GM04503 (cell line): ENCODE measurements at places on chromosomes 5 and 9.

DNA sequence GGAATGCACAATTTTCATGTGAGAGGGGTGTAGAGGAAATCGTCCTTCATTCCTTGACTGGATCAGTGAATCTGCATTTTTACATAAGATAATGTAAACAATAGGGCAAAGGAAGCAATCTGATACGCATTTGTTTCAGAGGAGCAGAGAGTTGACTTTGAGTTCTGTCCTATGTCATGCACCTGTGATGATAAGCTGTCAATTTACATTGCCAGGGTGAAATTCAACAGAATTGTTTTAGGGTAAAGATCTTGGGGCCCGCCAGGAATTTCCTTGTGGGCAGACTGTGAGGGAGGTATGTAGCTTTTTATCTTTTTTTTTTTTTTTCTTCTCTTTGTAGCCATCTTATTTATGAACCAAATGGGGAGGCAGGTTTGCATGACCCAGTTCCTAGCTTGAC, 58.3 kb upstream of the LARP1 start:
- no peak for DNase-seq

DNA sequence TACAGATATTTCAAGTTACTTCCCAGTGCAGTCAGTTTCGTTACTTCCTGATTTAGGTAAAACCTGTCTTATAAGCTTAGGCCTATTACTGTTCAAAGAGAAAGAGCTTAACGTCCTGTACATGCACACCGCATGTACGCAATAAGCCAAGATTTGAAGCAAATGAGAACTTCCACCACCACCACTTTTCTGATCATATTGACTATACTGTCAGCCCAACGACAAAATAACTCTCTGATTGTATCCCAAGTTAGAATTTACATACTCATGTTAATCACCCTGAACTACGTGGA, 5.1 kb downstream of the NFIB start:
- no peak for DNase-seq

DNA sequence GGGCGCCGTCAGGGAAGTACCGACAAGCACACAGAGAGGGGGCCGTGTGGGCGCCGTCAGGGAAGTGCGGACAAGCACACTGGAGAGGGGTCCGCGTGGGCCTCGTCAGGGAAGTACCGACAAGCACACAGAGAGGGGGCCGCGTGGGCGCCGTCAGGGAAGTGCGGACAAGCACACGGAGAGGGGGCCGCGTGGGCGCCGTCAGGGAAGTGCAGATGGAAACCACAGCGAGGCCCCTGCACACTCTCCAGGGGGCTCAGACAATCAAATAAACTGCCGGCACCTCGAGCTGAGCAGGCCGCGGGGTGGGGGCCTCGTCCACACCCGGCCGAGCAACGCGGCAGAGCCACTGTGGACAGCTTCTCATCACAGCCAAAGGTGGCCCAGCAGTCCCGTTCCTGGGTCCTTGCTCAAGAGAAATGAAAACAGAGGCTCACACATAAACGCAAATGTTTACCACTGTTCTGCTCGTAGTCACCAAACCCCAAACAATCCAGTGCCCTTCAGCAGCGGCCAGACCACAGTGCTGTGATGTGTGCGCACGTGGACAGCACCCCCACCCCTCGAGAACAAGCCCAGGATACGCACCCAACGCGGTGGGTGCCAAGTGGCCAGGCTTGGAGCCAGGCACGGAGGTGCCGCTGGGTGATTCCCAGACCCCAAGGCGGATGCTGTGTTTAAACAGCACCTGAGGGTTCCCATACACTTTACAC, 24.7 kb downstream of the TPPP start:
- no peak for DNase-seq

DNA sequence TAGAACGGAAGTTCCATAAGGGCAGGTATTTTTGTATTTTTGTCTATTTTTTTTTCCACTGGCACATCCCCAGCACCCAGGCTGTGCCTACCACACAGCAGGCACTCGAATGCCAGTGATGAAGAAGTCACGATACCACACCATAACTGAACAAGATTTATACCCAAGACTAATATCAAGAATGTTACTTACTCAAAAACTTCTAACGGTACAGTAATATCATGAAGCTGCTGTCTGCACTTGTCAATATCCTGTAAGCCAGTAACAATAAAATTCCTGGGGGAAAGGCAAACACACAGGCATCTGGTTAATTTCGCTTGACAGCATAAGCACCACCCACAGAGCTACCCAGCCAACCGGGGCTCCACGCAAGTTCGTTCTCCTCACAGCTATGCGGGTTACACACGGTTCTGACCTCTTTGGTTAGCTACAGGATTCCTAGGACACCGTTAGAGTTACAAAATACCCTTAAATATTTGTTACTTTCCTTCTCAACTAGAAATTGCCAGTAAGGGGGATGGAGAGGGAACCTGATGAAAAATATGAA, 1.3 kb downstream of the MED10 start:
- DNase-seq = no peak

DNA sequence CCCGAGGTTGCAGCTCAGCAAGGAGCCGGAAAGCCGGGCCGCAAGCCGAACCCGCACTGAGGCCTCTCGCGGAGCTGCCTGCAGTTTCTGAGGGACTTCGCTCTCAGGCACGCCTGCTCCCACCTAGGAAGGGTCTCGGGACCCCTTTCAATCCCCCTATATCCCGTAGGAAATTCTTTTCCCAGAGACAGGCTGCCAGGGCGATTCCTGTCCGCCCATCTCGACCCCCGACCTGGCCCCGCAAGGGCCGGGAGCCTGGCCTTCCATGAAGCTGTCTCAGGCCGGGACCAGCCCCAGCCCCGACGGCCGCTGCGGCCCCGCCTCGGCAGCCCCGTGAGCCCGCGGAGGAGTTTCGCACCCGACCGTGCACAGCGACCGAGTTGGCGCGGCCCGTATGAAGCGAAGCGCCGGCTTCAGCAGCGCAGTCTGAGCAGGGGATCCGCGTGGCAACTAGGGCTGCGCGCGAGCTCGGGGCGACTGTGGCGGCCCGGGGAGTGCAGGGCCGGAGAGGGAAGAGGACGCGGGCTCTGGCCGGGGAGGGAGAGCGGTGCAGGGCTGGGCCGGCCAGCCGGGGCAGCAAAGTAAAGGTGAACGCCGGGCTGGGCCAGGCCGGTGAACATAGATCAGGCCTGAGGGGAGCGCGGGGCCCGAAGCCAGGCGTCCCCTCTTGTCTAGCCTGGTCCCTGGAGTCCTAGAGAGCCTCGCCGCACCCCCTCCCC, 977 bp upstream of the PRDM12 start:
- DNase-seq = no peak

- no peak for DNase-seq
Observed at GRCh38 chr5:168747987-168748777, 169.0 kb upstream of the PANK3 start.

- DNase-seq = no peak
Observed at GRCh38 chr5:80060966-80061365, 25.8 kb downstream of the THBS4 start.

DNA sequence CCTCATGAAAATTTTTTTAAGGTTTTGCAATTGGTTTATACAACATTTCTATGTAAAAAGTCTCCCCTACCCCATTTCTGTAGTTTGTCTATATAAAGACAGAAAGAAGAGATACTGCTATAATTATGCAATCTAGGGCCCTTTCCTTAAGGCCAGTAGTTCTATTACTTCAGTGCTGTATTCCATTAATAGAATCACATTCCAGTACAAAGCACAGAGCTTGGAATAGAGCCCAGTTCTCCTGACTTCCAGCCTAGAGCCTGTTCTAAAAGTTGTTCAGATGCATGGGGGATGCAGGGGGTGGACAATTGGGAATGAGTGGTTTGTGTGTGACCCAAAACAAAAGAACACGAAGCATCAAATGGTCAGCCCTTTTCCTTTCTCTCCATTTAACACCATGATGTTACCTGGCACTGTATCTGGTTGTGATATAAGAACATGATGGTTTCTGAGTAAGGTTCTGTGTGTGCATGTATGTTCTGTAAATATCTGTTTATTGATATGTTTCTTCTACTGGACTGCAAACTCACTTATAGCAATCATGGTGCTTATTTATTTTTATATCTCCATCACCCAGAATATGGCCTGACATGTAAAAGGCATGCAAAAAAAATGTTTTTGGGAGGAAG, 8.2 kb upstream of the GRAMD2B start:
- DNase-seq = peak; percentile 54
